ENCODE measurements at places on chromosomes 6 and 20. TPM values are rescaled to one million over a fixed set of nuclear protein-coding genes. Genes with fewer than 3 reads are reported as not detected.
A peak's percentile ranks its signal among the peaks of the same experiment; 100 is the strongest.

DNA sequence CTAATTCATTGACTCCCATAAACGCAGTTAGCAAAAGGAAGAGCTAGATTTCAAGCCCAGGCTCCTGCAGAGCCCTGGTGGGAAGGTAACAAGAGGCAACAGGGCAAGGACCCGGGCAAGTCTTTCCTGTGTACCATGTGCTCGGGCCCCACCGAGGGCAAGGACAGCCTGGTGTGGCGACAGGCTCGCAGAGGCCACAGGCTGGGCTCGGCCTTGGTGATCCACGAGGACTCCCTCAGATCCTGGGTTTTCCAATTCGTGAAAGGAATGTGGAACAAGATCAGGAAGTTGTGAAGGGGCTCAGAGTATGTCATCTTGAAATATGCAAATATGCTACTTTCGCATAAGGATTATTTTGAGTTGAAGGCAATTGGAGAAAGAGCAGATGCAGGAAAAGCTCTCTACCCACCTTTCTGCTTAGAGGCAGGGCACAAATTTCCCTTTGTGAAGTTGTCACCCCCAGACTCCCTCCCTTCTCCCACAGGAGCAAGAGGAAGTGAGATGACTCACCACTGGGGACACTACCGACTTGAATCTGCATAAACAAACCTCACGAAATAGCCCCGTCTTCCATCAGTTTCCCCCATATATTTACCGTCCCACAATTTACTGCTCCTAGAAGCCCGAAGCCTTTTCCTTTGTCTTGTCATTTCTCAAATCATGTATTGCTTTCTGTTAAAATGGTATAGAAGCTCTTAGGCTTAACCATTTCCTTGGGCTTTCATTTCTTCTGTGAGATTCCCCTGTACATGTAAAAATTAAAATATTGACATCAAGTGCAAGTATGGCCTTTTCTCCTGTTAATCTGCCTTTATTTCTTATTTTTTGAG is 79.0 kb downstream of the PSMG4 start:
- DNase-seq: no peak

GRCh38 chr20:53847139-53847836 is 223.1 kb downstream of the BCAS1 start:
- DNase-seq: no peak

The EFHC1 gene
- total RNA-seq: 11.5 TPM

DNA sequence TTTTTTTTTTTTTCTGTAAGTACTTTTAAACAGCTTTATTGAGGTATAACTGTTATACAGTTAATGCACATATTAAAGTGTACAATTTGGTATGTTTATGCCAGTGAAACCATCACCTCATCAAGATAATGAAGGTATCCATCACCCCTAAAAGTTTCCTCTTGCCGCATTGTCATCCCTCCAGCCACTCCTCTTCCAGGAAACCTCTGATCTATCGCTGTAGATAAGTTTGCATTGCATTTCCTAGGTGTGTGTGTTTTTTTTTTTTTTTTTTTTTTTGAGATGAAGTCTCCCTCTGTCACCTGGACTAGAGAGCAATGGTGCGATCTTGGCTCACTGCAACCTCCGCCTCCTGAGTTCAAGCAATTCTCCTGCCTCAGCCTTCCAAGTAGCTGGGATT is 3.1 kb downstream of the SLX4IP start:
- DNase-seq: no peak

DNA sequence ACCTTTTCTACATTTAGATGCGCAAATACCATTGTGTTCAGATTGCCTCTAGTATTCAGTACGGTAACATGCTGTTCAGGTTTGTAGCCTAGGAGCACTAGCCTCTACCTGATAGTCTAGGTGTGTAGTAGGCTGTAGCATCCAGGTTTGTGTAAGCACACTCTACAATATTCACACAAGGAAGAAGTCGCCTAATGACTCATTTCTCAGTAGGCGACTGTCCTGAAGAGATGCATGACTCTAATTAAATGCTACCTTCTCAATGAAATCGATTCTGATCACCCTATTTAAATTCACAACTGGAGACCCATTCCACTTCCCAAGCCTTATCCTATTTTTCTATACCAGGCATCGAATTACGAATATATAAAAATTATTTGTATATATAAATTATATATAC is 1.3 kb downstream of the MCUR1 start:
- DNase-seq: no peak

GRCh38 chr20:49831770-49832631 is 19.4 kb downstream of the SLC9A8 start:
- DNase-seq: no peak

- DNase-seq: no peak
Observed at GRCh38 chr6:55705451-55706440, 126.8 kb upstream of the HMGCLL1 start.

DNA sequence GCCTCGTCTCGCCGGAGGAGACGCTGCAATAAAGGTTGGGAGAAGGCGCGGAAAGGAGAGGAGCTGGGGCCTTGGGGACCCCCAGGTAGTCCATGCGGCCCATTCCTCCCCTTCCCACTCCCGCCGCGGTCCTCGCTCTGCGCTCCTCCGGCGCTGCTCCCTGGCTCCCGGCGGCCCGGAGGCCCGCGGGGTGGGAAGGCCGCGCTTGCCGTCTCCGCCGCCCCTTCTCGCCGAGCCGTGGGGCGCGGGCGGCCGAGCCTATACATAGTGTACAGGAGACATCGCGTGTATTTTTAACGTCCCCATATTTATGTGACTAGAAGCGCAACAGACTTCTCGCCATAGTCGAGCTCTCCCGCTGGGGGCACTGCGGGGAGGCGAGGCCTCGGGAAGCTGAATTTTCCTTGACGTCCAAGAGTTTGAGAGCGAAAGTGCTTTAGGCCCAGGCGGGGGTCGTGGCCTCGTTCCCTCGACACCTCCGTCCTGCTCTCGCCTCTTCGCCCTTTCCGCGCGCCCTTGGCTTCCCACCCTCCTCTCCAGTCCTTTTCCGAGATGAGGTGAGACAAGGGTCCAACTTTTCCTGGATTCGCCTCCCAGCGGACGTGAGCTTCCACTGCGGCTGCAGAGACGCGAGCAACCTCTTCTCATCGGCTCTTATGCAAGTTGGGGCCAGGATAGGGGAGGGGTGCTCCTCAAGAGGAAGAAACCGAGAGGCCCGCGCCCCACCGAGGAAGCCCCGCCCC is 29.0 kb downstream of the SLC12A5 start:
- DNase-seq: peak; percentile 25

The INSM1 gene
- total RNA-seq: 3.4 TPM

- no peak for DNase-seq
Observed at GRCh38 chr6:38153076-38153797, 333.7 kb downstream of the ZFAND3 start.

The GSTA2 gene
- 76.1 TPM for total RNA-seq

DNA sequence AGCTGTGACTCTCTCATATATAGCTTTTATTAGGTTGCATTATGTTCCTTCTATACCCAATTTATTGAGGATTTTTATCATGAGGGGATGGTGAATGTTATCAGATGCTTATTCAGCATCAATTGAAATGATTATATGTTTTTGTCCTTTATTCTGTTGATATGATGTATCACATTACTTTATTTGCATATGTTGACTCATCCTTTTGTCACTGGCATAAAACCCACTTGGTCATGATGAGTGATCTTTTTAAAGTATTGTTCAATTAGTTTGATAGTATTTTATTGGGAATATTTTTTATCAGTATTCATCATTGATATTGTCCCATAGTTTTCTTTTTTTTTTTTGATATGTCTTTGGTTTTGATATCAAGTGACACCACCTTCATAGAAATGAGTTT is 529.9 kb downstream of the MMUT start:
- DNase-seq: no peak

GRCh38 chr6:169723991-169724493 is 258 bp downstream of the PHF10 start:
- DNase-seq: no peak

GRCh38 chr6:51892750-51893149 is 194.7 kb downstream of the PKHD1 start:
- no peak for DNase-seq

The LY86 gene
- 2.3 TPM for total RNA-seq

The GDAP1L1 gene
- not detected for total RNA-seq

The CLPSL1 gene
- total RNA-seq: 11.9 TPM

DNA sequence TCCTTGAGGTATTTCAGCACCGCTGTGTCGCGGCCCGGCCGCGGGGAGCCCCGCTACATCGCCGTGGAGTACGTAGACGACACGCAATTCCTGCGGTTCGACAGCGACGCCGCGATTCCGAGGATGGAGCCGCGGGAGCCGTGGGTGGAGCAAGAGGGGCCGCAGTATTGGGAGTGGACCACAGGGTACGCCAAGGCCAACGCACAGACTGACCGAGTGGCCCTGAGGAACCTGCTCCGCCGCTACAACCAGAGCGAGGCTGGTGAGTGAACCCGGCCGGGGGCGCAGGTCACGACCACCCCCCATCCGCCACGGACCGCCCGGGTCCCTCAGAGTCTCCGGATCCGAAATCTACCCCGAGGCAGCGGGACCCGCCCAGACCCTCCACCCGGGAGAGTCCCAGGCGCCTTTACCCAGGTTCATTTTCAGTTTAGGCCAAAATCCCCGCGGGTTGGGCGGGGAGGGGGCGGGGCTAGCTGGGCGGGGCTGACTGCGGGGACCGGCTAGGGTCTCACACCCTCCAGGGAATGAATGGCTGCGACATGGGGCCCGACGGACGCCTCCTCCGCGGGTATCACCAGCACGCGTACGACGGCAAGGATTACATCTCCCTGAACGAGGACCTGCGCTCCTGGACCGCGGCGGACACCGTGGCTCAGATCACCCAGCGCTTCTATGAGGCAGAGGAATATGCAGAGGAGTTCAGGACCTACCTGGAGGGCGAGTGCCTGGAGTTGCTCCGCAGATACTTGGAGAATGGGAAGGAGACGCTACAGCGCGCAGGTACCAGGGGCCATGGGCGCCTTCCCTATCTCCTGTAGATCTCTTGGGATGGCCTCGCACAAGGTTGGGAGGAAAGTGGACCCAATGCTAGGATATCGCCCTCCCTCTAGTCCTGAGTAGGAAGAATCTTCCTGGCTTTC is 693 bp downstream of the HLA-F start:
- DNase-seq: peak; percentile 39

- DNase-seq: no peak
Observed at GRCh38 chr20:47929368-47930115, 144.3 kb upstream of the SULF2 start.

The FERMT1 gene
- 3.0 TPM for total RNA-seq

GRCh38 chr6:104958178-104959025 is 1.5 kb downstream of the LIN28B start:
- DNase-seq: no peak

The TRIM40 gene
- not detected for total RNA-seq

The CRNKL1 gene
- total RNA-seq: 12.5 TPM

- peak; percentile 15 for DNase-seq
Observed at GRCh38 chr6:68635706-68636513, 828 bp downstream of the ADGRB3 start.

GRCh38 chr6:83849127-83849526 is 4.0 kb upstream of the RIPPLY2 start:
- DNase-seq: no peak

DNA sequence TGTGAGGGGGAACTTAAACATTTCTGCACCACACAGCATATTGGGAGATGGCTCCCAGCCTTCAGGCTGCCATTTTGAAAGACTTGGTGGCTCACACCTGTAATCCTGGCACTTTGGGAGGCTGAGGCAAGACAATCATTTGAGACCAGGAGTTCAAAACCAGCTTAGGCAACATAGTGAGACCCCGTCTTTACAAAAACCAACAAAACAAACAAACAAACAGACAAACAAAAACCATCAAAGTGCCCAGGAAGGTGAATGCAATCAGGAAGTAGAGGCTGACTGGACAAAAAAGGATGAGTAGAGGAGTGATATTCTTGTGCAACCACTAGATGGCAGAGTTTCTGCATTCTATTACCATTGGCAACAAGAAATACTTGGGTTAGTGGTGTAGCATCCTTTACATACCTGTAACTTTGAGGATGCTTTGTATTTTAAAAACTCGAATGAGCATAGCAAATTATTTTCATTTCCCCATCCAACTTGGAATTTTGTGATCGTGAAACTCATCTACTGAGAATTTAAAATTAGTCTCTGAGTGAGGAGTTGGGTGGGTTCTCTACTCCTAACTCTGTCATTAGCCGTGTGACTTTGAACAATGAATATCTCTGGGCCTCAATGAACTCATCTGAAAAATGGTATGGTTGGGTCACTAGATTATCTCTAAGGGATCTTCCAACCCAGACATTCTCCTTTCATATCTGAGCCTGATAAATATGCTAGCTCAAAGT is 84.4 kb downstream of the CRYBG1 start:
- DNase-seq: peak; percentile 54

DNA sequence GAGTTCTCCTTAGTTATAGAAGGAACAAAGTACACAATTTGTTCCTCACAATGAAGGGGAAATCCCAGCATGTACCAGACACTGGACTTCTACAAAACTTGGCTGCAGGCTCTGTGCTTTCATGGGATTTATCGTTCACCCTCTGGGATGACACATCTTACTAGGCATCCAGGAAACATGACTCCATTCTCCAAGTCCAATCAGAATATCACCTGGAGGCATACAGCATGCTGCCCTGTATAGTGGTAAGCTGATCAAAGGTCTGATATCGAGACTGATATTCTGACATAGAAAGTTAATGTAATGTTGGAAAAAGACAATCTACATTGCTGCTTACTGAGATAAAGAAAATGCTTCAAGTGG is 6.7 kb downstream of the RWDD2A start:
- peak; percentile 34 for DNase-seq

DNA sequence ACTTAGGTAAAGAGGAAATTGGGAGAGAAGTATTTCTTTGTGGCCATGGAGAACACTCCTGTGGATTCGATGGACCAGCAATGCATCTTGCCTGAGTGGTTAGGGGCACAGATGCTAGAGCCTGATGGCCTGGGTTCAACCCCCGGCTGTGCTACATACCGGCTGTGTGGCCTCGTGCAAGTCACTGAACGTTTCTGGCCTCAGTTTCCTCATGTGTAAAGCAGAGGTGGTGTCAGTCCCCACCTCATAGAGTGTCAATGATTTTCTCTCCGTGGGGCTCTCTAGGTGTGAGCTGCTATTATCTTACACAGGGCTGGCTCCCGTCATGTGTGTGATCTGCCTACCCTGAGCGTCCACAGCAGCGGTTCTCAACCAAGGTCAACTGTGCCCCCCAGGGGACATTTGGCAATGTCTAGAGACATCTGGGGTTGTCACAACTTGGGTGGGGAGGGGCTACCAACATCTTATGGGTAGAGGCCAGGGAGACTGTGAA is 50.0 kb upstream of the PTPN1 start:
- no peak for DNase-seq

The CST9 gene
- total RNA-seq: 3.6 TPM

DNA sequence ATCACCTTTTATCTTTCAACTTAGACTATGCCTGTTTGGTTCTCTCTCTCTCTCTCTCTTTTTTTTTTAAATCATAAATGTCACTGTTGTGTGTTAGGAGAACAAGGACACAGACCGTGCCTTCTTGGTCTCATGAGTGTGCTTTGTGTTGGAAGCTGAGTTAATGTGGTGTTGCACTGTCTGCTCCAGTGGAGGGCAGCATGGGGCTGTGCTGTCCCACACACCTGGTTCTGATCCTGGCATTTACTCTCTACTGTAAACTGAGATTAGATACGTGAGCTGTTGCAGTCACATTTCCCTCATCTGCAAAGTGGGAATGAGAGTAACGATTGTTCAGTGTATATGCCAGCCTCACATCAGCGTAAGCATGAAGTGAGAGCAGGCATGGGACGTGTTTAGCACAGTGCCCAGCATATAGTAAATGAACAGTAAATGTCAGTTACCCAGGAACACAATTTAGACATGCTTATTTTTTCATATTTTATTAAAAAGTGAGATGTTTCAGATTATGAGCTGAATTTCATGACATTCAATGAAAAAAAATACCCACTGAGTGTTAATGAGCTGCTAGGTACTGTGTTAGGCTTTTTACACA is 161.1 kb downstream of the FARS2 start:
- DNase-seq: peak; percentile 61

The UNC5CL gene
- total RNA-seq: 30.3 TPM

GRCh38 chr20:62705627-62706026 is 3.0 kb upstream of the NTSR1 start:
- no peak for DNase-seq

The RAD21L1 gene
- not detected for total RNA-seq

All from body of pancreas (tissue), 4 donors.